ENCODE measurements at places on chromosomes 7 and 10.
A peak's percentile ranks its signal among the peaks of the same experiment; 100 is the strongest.

- no peak for DNase-seq
Observed at GRCh38 chr10:115918812-115919211, 354.2 kb downstream of the GFRA1 start.

DNA sequence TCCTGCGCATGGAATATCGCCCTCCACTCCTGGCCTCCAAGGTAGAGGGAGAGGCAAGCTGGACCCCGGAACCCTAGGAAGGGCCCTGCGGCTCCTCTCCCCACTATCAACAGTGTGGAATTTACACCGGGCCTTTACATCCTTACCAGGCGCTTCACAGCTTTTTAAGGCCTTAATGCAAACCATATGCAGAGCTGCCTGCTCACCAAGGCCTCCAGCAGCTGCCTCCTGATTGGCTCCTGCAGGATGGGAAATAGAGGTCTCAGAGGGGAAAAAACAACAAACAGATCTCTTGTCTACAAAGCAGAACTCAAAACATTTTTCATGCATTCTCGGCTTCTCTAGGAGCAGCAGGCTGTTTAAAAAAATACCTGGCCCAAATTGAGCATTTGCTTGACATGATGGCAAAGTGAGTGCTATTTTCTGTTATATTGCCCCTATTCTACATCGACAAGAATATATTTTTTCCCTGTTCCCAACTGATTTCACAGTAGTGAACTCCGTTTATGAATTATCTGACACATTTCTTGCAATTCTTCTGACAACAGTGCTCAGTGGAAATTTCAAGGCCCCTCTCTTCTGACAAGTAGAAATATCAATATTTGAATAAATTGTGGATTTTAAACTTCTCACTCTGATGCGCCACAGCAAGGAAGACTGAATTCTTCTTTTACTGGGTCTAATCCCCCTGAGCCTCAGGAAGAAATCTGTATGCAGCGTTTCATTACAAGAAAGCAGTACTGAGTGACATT, 51.7 kb downstream of the EBF3 start:
- no peak for DNase-seq

GRCh38 chr10:86681047-86681446, 12.7 kb downstream of the LDB3 start:
- no peak for DNase-seq

DNA sequence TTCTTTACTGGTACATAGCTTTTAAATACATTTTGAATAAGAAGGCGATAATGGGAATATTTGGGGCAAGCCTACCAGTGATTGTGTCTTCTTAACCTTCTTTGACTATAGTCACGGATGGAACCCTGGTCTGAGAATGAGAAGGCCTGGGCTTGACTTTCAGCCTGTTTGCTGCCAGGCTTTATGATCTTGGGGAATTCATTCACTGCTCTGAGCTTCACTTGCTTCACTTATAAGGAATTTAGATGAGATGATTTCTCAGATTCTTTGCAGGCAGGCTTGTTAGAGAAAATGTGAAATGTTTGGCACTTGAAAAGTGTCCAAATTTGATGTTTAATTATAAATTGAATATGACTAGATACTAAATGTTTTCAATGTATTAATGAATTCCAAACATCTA, 42.5 kb downstream of the NUP205 start:
- no peak for DNase-seq

- DNase-seq, result no peak
Observed at GRCh38 chr10:75904499-75905283, 473.3 kb downstream of the LRMDA start.

GRCh38 chr7:111677848-111678247, 115.6 kb upstream of the IMMP2L start:
- DNase-seq, result no peak

DNA sequence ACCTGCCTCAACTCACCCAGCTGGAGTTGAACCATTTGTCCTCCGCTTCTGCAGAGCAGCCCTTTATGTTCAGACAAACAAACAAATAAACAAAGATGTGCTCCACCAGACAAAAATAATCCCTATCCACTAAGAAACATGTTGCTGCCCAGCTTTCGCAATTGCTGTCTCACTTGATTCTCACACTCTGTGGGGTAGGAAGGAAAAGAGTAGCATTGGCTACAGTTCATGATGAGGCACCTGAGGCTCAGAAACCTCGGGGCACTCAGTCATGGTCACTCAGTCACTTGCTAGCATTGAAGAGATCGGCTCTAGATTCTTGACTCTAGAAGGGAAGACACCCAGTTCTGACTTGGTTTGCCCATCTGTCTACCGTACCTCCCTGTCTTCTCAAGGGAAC, 88.0 kb upstream of the ZMIZ1 start:
- no peak for DNase-seq

DNA sequence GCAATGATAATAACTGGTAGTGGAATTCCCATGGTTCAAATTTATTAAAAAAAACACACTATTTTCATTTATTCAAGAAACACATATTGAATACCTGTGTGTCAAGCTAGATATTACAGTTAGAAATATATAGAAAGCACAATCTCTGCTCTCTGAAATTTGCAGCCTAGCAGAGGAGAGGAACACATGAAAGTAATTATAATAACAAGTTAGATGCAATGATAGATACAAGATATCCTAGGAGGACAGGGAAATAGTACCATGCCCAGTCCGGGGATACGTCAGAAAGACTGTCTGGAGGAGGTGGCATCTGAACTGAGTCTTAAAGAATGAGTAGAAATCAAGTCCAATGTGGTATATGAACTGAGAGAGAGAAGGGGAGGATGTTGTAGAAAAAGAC, 485.6 kb upstream of the C7orf33 start:
- DNase-seq, result no peak

DNA sequence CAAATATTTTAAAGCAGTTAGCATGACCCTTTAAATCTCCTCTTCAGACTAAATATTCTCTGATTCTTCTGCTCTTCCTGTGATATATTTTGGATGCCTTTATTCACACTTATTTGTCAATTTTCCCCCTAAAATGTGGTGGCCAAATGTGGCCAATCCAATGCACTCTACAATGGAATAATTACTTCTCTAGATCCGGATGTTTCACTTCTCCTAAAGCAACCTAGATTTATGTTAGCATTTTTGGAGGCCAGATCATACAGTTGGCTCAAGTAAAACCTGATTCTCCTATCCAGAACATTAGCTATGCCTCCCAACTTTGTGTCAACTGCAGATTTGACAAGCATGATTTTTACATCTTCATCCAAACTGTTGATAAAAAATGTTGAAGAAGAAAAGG, 153.7 kb downstream of the CREB5 start:
- no peak for DNase-seq

DNA sequence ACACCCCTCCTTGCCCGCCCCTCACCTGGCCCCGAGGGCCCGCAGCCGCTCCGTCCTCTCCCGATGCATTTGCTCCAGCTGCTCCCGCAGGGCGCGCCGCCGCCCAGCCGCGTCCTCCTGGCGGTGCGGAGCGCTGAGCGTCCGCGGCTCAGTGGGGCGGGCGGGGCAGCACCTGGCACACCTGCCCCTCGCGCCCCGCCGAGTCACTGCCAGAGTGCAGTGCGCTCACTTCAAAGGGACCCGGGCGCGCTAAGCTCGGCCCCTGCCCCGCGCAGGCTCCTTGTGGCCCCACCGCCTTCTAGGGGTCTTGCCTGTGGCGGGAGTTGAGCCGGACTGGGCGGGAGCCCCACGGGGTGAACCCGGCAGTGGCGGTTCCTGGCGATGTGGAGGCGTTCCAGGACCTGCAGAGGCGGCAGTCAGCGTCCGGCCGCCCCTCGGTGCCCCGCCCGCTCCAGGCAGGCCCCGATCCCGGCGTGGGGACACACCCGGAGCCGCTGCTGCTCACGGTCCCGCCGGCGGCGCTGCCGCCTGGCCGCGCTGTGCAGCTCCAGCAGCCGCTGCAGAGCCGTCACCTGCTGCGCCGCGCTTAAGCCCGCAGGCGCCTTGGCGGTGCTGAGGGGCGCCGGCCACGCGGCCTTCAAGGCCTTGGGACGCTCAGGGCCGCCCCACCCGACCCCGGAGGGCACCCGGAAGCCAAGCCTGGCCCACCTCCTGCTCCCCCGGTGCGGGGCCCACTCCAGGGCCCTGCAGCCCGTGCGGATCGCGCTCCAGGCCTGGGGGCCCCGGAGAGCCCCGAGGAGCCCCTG, 6.7 kb downstream of the ATP6V1F start:
- peak; percentile 6 for DNase-seq

DNA sequence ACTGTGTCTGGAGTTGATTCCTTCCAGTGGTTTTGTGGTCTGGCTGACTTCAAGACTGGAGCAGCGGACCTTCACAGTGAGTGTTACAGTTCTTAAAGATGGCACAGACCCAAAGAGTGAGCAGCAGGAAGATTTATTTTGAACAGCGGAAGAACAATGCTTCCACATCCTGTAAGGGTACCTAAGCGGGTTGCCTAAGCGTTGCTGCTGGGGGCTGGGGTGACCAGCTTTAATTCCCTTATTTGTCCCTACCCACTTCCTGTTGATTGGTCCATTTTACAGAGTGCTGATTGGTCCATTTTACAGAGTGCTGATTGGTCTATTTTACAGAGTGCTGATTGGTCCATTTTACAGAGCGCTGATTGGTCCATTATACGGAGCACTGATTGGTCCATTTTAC, 13.2 kb downstream of the AKR1B15 start:
- no peak for DNase-seq

DNA sequence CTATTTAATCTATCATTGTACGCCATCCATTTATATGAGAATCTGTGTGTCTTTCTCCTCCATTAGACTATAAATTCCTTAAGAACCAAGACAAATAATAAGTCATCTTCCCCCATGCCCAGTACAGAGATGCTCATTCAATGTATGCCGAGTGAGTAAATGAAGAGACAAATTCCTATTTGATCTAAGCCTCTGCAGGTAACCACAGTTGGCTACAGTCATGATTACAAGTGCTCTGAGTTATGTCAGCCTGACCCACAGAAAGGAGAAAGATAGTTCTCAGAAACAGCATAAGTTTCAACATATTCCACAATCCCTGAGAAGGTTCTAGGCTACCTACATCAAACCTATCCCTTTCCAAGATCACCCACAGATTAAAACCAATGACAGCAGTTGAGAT, 46.1 kb downstream of the MPP7 start:
- no peak for DNase-seq

DNA sequence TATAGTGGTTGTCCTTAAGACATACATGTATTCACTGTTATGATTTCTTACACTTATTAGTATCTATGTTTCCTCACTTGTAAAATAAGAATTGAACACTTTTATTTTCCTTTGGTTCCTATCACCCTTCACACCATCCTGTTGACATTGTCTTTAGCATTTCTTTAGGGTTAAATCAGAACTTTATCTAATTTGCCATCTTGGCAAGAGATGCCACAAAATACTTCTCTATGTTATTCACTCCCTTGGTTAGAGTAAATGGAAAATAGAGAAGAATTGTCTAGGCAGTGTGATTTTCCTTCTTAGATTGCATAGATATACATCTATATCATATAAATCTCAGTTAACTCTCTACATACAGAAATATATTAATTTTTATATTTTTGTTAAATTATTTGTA, 204.7 kb downstream of the SEMA3D start:
- no peak for DNase-seq

DNA sequence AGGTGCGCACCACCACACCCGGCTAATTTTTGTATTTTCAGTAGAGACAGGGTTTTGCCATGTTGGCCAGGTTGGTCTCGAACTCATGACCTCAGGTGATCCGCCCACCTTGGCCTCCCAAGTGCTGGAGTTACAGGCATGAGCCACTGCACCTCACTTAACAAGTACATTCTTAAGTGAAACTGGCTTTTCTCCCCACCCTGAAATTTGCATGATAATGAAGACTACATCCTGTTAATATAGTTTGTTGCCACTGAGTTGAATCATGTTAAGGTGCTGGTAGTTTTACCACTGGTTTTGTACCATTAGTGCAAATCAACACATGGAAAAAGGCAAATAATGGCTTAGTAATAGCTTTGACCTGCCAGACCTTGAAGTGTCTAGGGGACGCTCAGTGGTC, 62.2 kb downstream of the MPLKIP start:
- no peak for DNase-seq

GRCh38 chr7:130939321-130940095, 205.5 kb upstream of the KLF14 start:
- DNase-seq, result no peak

DNA sequence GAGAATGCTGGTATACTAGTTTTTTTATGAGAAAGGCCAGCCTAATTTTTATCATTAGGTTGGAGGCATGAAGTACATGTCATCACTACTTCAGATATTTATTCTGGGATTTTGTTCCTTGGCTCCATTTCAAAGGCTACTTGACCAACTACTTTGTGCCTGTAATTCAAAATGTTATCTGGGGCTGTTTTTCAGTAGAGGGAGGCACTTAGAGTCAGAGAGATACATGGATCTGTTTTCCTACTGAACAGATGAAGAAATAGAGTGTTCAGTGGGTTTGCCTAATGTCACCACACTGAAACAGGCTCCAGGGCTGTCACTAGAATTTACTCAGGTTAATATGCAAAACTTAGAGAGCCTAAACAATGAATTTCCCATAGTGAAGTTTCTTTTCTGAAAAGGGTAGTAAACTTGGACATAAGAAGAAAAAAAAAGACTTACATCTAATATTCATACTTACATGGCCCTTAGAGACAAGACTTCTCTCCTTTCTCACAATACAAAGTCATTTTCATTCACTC, 127.3 kb upstream of the ITGB1 start:
- no peak for DNase-seq

DNA sequence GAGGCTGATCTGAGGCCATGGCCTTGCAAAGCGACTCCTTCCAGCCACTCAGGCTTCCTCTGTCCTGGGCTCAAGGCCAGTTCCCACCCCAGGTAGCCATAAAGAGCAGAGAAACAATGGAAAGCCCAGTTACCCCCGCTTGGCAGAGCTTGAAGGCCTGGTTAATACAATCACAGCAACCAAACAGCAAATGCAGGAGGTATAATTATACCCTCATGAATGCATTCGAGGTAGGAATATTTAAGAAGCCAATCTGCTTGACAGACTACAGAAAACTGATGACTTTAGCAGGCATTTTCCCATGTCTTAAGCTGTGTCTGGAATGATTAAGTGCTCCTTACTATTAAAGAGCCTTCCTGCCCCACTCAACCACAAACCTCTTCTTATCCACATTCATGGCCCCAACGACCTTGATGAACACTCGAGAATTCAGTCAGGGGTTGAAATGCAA, 114.1 kb upstream of the MACROH2A2 start:
- DNase-seq, result no peak

GRCh38 chr10:43874984-43875383, 226.3 kb upstream of the ZNF32 start:
- no peak for DNase-seq

GRCh38 chr10:3179174-3179573, 6.6 kb upstream of the PITRM1 start:
- DNase-seq, result no peak

DNA sequence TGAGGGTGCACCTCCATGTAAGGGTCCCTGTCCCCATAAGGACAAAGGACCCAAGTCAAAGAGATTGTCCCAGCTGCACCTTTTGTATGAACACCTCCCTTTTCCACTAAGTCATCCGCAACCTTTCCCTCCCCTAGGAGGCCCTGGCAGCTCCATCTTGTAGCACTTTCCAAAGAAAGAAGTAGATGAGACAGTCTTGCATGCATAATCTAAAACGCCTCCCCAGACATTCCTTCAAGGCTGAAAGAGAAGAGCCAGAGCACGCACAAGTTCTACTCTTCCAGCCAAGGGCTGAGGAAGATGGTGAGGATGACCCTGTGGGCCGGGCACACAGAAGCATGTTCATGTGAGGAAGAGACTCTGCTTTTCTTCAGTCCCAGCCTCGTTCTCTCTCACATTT, 194.4 kb downstream of the TNS3 start:
- DNase-seq, result no peak

All from C1 segment of cervical spinal cord (tissue), 14 donors.